ENCODE measurements at places on chromosomes 16 and 17. TPM values are rescaled to one million over a fixed set of nuclear protein-coding genes. Genes with fewer than 3 reads are reported as not detected.

The SGCA gene
- total RNA-seq = 67.4 TPM

The APOH gene
- total RNA-seq = 22.8 TPM

- no peak for DNase-seq
These were observed 8.1 kb upstream of the ITGAE start for GRCh38 chr17:3809135-3809534.

The PIGL gene
- 65.3 TPM for total RNA-seq

- no peak for DNase-seq
These were observed 6.7 kb downstream of the MNT start for GRCh38 chr17:2393954-2394749.

GRCh38 chr17:77366558-77367245 is 225.9 kb downstream of the SEC14L1 start:
- DNase-seq = peak; percentile 81

The KRT33B gene
- total RNA-seq = not detected

DNA sequence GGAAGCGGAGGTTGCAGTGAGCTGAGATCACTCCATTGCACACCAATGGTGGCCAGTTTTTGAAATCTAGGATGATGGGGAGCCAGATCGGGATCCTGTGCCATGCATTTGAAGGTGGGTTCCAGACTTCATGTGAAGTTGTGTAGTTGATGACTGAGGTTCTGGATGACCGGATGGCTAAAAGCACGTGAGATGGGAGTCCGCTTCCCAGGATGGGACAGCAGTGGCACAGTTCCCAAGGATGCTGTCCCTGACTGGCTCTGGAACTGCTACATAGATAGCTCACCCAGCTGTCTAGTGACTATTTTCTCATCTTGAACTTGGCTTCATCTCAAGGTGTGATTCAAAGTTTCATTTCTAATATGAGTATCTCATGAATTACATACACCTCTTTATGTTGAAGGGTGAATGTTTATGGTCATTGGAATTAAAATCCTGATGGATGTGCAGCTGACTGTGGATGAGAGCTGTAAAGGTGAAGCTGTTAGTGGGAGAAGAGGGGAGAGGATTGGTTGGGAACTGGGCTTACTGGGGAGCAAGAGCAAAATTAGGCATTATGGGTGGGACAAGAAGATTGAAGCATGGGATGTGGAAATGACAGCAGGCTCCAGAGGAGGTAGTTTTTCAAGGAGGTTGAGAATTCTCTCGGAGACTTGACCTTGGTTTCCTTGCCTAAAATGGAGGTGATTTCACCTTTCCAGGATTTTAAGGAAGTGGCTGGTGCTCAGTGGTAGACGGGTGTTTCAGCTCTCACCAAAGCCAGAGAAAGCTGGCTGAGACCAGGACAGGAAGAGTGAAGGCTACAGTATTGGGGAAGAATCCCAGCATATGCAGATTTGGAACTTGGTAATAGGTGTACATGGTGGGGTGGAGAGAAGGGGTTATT is 8.2 kb downstream of the TUFM start:
- no peak for DNase-seq

- DNase-seq = no peak
These were observed 74.6 kb downstream of the SYCE1L start for GRCh38 chr16:77273815-77274214.

GRCh38 chr17:3546521-3546920 is 11.1 kb downstream of the TRPV3 start:
- no peak for DNase-seq

The HOXB9 gene
- not detected for total RNA-seq

GRCh38 chr16:1432388-1433262 is 1.7 kb downstream of the PERCC1 start:
- DNase-seq = no peak

The SLC13A2 gene
- 3.2 TPM for total RNA-seq

DNA sequence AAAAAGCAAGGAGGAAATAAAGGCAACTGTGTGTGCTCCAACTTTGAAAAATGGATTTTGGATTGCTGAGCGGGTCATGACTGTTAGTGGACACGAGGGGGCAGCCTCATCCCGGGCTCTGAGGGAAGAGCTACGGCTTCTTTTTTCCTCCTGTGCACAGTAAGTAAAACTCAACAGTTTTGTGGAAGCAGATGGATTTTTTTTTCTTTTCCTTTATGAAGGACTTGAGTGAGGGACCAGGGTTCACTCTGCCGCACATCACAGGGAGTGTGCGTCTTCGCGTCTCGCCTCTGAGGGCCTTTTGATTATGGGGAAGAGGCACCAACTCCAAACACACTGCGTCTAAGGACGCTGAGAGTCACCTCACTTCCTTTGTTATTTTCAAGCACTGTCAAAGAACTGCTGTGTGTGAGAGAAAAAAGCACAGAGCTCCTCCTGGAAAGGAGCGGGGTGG is 80.3 kb upstream of the GOT2 start:
- DNase-seq = peak; percentile 78

DNA sequence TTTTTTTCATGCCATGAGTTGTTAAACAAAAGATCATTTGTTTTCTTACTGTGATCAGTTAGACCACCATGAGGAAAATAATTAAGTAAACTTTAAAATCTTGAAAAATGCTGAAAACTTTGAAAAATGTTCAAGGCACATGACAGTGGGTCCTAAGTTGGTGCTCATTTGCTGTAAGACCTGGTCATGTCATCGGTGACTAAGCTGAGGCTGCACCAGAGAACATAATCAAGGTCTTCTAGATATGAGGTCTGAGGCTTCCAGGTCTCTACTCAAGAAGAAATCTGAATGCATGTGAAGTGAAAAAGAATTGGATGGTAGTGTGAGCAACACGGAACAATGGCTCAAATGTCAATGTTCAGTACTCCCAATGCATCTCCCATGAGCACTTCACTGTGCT is 87.6 kb downstream of the CFDP1 start:
- DNase-seq = no peak

DNA sequence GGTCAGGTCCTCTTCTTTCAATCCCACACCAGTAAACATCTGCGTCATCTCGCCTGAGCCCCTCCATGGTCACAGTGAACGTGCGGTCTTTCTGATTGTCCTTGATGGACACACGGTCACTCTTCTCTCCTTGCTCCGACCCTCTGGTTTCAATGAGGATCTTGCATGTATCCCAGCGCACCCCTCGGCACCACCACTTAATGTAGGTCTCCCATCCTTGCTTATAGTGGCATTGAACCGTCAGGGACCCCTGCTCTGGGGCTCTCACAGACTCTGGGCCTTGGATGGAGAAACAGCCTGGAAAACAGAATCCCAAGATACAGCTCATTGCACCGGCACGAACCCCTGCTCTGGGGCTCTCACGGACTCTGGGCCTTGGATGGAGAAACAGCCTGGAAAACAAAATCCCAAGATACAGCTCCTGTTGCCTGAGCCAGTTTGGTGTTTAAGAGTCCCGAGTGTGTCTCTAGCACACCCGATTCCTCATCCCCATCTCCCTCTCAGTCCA is 5.4 kb downstream of the CD300LB start:
- peak; percentile 15 for DNase-seq

- DNase-seq = no peak
These were observed 252.1 kb downstream of the PHKB start for GRCh38 chr16:47713225-47713595.

The POLDIP2 gene
- total RNA-seq = 55.4 TPM

GRCh38 chr17:4739122-4740024 is at the start of the genes CXCL16 and ZMYND15:
CXCL16 (minus strand) TSS chr17:4739928; CDS start chr17:4739339, 589 bp downstream.
ZMYND15 (plus strand) TSS chr17:4739833; CDS start chr17:4740549, 716 bp downstream.
- peak; percentile 82 for DNase-seq

DNA sequence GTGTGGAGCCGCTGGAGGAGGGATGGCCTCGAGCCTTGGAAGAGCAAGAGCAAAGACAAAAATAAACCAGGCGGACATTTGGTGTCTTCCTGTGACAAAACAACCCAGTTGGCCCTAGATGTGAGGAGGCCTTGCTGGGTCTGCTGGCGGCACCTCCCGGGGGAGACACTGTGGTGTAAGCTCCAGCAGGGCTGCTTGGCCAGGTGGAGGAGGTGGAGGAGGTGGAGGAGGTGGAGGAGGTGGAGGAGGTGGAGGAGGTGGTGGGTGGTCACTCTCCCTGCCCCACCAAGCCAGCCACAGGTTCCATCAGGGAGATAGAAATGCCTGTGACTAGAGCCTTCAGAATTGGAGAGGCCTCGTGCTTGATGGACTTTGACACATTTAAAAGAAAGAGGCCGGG is 32.1 kb downstream of the DBNDD1 start:
- DNase-seq = no peak

The ZP2 gene
- not detected for total RNA-seq

GRCh38 chr16:55501549-55502322 is 7.1 kb upstream of the LPCAT2 start:
- no peak for DNase-seq

GRCh38 chr16:68425498-68426346 is 22.6 kb downstream of the SMPD3 start:
- DNase-seq = no peak

- DNase-seq = no peak
These were observed 29.2 kb downstream of the TRIM25 start for GRCh38 chr17:56884483-56885311.

The KRT39 gene
- total RNA-seq = not detected

DNA sequence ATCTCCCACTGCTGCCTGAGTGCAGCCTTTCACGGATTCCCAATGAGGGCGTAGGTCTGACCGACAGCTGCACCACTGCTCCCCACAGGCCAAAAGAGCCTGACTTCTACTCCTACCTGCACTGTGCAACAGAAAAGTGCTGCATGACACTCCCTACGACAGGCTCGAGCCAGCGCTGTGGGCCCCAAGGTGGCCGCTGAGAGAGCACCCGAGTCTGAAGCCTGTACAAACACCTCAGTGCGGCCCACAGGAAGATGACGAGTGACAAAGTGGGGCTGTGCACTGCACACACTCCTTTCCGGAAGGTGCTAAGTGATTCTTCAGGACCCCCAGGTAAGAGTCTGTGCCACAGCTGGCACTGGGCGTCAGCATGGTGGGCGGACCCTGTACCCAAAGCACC is 41.2 kb downstream of the FANCA start:
- no peak for DNase-seq

The CEMP1 gene
- total RNA-seq = not detected

DNA sequence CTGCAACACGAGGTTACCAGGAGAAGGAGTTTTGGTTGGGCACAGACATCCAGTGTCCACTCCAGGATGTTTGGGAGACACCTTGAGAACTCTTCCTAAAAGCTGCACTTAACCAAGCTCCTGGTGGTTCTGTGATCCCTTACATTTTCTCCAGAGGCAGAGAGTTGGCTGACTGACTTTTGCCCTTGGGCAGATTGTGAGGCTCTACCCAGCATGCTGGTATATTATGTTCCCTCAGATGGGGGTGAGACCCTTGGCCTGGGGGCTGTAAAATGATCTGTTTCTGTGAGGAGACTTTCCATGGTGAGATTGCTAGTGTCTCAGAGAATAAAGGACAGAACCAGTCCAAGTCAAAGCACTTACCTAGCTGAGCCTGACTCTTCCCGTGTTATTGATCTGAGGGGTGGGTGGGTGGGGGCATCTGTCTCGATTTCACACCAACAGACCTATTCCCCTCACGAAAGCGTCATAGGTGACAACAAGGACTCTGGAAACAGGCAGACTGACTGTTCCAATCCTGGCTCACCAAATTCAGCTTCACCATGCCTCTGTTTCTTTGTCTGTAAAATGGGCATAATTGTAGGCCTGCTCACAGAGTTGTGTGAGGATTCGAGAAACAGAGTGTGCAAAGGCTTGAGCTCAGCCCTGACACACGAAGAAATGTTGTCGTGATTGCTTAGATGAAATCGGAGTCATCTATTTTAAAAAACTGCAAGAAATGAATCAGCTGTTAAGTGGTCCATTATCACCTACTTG is 12.2 kb downstream of the USB1 start:
- DNase-seq = no peak

- no peak for DNase-seq
These were observed 167.1 kb downstream of the KCNJ2 start for GRCh38 chr17:70336411-70336810.

- DNase-seq = no peak
These were observed 371.5 kb downstream of the KIF2B start for GRCh38 chr17:54194268-54194667.

DNA sequence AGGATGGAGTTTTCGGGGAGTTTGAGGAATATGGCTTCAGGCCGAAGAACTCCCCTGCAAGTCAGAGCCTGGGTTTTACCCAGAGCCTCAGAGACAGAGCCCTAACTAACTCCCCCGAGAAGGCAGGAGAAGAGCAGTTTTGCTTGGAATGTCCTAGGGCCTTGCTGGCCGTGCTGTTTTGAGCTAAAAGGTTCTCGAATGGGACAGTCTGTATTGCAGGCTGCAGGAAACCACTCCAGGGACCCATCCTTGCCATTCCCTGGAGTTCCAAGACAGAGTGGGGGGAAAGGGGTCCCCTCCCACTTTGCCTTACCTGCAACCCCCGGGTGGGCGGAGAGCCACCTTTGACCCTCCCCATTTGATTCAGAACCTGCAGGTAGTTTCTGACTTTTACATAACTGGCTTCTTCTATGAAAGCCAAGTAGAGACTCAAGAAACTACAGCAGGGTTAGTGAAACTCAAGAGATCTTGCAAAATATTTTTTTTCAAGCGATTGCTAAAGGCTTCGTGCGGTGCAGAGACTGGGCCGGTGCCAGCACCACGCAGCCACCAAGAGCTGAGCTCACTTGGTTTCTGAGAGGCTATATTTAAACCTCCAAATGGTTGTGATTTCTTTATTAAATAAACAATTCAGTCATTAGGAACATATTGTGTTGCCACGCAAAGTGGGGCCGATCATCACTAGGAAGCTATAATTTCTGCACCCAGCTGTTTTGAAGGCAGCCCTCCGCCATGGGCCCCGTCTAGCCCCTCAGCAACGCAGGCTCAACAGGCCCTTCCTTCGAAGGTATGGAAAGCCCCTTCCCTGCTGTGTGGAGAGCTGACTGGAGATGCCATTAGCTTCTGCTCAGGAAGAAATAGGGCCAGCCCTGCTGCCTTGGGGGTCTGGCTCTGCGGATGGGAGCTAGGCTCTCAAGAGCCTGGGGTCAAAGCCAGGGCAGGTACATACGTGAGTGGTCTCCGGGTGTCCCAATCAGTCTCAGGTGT is 223.0 kb downstream of the NTN1 start:
- peak; percentile 78 for DNase-seq

DNA sequence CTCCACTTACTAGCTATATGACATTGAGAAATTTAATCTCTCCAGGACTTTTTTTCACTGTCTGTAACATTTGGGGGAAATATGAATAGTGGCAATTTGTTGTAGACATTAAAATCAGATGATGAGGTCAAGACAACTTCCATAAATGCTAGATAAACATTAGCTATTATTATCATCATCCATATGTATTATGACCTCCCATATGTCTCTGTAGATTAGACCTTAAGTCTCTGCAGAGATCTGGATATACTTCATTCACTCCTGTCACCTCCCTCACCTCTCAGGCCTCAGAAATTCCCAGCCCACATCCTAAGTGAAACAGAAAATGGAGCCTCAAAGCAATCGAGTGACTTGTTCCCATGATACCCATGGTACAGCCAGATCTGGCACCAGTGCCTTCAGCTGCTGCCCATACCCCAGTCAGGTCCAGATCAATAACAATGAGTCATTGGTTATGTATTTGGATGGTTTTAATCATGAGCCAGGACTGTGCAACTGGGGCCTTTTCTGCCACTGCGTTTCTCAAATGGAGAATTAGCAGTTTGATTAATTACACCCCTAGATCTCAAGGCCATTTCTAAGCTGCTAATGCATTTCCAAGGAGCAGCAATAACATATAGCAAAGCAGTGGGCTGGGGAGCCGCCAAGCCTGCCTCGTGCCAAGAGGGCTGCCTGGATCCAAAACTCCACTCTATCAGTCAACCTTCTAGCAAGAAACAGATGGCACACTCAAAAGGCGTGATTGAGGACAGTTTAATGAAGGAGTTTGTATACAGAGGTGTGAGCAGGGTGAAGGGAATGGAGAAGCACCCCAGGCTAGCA is 2.6 kb upstream of the FDXR start:
- DNase-seq = peak; percentile 66

The TBC1D3B gene
- total RNA-seq = 1.7 TPM

The MOSMO gene
- 9.6 TPM for total RNA-seq

The RPL26 gene
- total RNA-seq = 2,422 TPM

- DNase-seq = no peak
These were observed 797 bp upstream of the RAB11FIP3 start for GRCh38 chr16:424623-425081.

The ZDHHC1 gene
- total RNA-seq = not detected
